ENCODE measurements at places on chromosomes 12 and 14.

DNA sequence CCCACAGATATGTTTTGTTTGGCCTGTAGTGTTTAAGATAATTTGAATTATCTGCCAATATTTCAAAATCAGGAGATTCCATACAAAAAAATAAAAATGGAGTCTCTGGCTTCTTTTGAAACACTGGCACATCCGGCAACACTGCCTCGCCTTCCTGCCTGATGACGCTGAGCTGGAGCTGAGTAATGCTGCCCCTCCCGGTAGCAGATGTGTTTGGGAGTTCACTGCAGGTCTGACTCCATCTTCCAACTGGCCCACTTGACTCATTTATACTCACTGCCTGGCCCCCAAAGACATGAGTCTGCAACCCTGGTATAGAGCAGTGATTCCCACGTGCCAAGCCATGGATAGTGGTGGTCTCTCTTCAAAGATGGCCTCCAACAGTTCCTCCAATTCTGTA is 7.4 kb downstream of the CIT start:
- no peak for DNase-seq

- DNase-seq: no peak
These were observed 41.5 kb downstream of the PDE3A start for GRCh38 chr12:20409607-20410377.

DNA sequence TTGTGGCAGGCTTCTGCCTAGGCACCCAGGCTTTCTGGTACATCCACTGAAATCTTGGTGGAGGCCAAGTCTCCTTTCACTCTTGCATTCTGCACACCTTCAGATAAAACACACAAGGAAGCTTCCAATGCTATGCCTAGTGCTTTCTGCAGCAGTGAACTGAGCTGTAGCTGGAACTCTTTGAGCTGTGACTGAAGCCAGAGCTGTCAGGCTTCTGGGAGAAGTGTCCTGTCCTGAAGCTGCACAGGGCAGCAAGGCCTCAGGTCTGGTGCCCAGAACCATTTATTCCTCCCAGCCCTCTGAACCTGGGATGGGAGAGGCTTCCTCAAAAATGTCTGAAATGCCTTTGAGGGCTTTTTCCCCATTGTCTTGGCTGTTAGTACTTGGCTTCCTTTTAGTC is 941.7 kb downstream of the LRFN5 start:
- no peak for DNase-seq

GRCh38 chr12:3148366-3149000 is 71.3 kb downstream of the TSPAN9 start:
- no peak for DNase-seq

GRCh38 chr14:67532998-67533753 is at the start of gene PLEKHH1:
Gene PLEKHH1, plus strand, starts transcription at chr14:67533290. Its CDS starts 8,578 bp downstream, at chr14:67541868.
- no peak for DNase-seq

GRCh38 chr12:48197971-48198671 is 5.0 kb downstream of the OR10AD1 start:
- DNase-seq: peak; percentile 99

Data from coronary artery (tissue), 2 donors.